ENCODE measurements at places on chromosomes 1 and 21.

GRCh38 chr21:31558189-31558961 is 101.1 kb upstream of the SOD1 start:
- no peak for DNase-seq

DNA sequence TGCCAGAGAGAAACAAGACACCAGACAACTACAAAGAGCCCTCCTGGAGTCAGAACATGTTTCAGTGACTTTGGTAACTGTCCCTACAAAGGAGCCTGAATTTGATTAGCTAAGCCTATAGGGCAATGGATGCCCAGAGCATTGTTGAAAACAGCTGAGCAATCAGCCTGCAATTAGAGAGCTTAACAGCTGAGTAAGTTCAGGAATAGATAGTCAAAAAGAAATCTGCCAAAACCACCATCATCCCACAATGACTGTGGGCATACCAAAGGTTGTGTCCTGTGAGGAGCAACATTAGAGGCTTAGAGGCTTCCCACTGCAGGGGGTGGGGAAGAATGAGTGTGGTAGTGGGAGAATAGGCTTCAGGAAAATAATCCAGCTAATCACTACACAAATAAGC is 32.1 kb downstream of the SH3BP5L start:
- DNase-seq: no peak

- no peak for DNase-seq
Measured at GRCh38 chr1:165598676-165599059, 32.4 kb upstream of the MGST3 start.

DNA sequence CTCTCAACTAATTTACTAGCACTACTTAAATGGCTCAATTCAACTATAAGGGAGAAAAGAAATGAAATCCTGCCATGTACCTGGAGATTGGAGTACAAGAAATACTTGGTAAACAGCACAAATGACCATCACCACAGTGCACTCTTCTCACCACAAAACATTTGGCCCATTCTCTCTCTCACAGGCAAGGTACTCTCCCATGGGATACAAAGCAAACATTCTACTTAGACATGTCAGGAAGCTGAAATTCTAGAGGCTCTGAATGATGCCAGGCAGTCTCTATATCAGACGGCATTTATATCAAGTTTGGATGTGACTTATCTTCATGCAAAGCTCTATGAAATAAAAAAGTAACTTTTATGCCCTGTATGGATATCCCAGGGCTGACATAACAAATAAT is 72.5 kb downstream of the DPT start:
- no peak for DNase-seq

GRCh38 chr1:239387304-239388158 is 1.2 kb downstream of the CHRM3 start:
- DNase-seq: no peak

Measured in stimulated activated CD8-positive, alpha-beta memory T cell treated with anti-CD3 and anti-CD28 coated beads, Interleukin-7, amount 100 ng/mL, for 1 hour (primary cell).